ENCODE measurements at places on chromosomes 7 and 10.

GRCh38 chr10:24251547-24251946 lies 42.6 kb downstream of the KIAA1217 start:
- DNase-seq, result no peak

DNA sequence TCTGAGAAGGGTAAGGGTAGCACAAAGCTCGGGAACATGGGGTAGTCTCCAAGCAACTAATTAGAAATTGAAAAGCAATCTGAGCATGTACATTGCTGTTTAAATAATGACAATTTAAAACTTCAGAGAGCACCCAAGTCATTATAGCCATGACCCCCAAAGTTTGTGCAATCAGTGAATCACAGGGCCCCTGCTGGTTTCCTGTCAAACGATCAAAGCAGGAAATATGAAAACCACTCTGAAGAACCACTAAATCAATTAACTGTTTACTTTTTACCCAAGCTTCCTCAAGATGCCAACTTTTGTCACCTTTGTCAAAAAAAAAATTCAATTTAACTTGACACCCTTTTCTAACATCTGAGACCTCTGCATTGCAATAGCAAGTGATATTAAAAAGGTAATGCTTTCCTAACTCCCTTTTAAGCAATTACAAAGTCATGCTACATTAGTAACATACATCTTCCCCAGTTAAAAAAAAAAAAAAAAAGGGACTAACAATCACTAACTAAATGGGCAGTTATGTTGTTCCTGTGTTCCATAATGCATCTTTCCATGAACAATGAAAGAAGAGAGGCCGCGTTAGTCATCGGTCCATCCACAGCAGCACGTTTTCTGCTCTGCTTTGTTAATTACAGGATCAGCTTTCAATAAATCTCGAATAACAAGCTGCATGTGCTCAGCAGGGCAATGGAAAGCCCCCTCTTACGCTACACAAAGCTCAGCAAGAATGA lies 80.6 kb downstream of the ETV1 start:
- no peak for DNase-seq

DNA sequence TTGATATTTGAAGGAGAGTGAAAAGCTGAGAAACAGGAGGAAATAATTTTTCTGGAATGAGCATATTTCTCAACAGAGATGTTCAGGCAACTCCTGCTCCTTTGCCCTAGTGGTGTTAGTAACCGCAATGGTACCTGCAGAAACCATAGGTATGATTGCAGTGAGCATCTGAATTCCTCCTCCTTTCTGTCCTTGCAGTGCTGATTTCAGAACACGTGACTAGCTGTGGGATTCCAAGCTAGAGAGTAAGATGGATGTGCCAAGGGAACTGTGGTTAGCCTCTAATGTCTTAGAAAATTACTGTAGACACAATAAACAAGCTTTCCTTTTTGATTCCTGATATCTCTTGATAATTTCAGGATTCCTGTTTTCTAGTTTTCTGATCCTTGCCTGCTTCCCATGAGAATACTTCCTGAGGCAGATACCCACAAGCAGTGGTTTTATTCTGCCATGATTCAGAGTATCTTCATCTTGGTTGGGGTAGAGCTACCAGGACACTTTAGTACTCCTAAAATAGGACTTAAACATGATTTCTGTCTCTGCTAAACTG lies 27.5 kb downstream of the LRGUK start:
- DNase-seq, result no peak

DNA sequence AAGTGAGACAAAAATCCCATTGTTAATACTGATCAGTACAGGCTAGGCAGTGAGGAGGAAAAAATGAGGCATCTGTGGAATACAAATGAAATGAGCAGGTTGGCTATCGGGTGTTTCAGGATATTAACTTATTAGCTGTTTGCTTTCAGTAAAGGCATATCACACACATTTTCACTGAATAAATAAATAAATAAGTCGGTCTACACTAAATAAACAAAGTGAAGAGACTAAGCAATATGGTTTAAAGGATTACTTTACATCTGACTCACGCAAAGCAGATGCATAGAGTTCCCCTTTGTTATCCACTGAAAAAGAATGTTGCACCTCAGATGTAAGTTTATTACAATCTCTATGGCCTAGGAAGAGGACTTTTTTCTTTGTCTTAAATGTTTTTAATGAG lies 6.3 kb upstream of the SEMA3A start:
- no peak for DNase-seq

DNA sequence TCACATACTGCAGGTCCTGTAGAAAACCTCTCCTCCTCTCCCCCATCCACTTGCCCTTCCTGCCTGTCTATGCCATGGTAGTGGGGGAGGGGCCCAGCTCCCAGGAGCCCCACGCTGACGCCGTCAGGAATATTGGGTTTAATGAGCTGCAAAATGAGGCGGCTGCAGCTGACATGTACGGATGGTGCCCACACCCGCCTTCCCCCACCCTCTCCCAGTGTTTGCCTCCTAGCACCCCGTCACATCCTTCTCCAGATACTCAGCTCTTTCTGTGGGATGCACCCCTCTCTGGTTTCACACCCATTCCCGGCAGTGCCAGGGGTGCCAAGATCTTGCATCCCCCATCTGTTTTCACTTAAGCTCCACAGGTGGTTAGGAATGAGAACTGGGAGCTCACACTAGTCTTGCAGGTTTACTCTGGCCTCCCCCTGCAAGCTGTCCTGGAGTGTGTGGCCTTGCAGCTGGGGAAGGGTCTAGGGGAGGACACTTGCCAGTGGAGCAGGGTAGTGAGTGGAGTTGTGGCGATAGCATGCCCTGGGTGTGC lies 26.1 kb downstream of the GBX1 start:
- DNase-seq, result no peak

DNA sequence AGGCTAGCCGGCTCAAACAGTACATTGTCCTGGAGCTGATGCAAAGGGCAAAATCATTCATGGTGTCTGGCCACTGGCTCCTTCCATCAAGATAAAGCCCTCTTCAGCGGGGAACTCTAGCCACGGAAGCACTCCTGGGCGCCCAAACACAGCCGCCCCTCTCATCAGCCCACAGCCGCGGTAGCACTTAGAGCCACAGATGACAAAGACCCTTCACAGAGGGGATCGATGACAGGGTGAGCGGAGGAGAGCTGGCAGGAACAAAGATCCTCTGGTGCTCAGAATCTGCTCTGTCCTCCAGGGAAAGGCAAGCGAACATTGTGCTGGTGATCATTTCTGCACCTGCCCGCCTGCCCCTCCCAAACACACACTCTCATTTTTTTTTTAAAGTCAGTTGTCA lies 222.2 kb upstream of the NRP1 start:
- no peak for DNase-seq

DNA sequence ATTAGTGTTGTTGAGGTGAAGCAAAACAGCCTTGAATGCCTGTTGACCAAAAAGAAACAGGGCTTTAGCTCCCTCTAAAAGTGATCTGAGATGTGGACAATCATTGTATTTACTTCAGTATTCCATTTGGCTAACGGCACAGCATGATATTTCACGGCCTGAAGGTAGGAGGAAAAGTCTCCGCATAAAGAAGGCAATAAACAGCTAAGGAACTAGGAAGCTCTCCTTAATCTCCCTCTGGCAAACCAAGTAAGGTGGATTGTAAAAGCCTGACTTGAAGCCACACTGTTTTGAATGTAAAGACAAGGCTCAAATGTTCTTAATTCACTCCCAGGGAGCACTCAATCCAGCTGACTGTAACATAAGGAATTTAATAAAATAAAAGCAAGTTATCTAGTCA lies 160.0 kb upstream of the ZNF804B start:
- DNase-seq, result no peak

DNA sequence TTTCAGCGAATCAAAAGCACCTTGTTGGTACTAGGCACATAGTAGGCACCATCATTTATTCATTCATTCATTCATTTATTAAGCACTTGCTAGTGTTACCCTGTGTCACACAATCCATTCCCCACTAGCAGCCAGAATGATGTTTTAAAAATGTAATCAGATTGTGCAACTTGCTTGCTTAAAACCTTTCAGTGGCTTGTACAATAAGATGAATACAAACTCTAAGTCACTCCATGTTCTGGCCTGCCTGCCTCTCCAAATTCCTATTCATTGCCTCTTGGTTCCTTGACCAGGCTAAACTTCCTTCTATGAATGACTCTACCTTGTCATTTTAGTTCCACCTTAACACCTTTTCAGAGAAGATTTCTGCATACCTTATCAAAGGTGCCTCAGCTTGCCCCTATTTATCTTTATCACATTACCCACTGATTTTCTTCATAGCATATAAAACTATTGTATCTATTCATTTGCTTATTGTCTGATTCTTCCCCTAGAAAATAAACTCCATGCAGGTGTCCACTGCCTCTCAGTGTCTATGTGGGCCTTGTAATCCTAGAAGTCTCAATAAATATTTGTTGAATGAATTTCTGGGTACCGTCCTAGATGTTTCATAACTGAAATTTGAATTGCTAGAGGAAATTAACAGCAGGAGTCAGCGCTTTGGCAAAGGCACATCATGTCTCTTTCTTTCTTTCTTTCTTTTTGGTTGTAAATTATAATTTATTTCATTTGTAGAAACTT lies 169.5 kb downstream of the TMEM26 start:
- no peak for DNase-seq

GRCh38 chr10:62853710-62854109 lies 37.5 kb upstream of the EGR2 start:
- no peak for DNase-seq

DNA sequence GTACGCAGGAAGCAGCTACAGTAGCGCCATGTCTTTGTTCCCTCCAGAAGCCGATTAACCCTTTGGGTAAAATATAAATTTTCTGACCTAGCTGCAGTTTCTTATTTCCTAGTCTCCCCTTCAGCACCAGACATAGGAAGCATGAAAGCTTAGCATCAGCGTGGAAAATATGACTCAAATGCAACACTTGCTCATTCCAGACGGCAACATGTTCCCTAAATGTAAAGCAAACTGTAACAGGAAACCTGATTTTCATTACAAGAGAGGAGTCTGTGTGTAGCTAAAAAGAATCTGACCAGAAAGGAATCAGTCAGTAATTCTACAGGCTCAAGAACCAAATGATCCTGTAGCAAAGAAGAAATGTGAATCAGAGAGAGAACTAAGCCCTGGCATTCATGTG lies 219.2 kb downstream of the C7orf25 start:
- no peak for DNase-seq

DNA sequence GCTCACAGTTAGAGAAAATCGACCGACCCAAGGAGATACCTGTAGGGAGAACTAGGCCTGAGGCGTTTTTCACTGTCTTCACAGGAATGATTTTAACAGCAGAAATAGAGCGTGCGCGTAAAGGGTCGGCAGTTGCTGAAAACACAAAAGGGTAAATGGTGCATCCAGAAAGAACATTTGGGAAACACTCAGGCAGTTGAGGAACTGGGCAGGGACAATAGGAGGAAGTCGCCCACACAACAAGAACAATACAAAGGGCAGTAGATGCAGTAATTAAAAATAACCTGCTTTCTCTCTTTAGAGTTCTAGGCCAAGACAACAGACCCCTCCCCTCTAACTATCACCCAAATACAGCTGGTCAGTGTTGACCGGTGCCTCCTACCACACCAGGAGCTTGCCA lies 126.6 kb downstream of the SORBS1 start:
- no peak for DNase-seq

GRCh38 chr7:362402-363096 lies 72.6 kb downstream of the FOXL3 start:
- no peak for DNase-seq

DNA sequence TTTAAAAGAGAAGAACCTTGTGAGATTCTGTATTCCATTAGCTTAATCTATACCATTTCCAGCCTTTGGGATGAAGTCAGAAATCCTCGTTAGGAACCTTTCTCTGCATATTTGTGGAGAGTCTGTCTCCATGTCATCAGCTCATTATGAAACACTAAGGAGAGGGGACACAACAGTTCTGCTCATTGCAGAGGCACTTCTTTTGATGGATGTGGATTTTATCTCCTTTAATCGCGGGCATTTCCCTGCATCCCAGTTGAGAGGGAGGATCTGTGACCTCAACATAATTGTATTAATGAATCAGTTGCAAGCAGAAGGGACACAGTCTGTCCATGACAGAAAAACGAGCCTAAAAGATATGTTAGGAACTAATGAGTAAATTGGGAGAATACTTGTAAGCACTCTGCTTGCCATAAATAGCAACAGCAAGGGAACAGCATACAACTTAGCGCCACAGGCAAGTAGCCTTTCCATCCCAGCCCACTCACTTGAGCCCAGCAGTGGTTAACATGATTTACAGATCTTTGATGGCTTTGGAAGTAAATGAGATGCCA lies 37.9 kb downstream of the SORCS1 start:
- no peak for DNase-seq

DNA sequence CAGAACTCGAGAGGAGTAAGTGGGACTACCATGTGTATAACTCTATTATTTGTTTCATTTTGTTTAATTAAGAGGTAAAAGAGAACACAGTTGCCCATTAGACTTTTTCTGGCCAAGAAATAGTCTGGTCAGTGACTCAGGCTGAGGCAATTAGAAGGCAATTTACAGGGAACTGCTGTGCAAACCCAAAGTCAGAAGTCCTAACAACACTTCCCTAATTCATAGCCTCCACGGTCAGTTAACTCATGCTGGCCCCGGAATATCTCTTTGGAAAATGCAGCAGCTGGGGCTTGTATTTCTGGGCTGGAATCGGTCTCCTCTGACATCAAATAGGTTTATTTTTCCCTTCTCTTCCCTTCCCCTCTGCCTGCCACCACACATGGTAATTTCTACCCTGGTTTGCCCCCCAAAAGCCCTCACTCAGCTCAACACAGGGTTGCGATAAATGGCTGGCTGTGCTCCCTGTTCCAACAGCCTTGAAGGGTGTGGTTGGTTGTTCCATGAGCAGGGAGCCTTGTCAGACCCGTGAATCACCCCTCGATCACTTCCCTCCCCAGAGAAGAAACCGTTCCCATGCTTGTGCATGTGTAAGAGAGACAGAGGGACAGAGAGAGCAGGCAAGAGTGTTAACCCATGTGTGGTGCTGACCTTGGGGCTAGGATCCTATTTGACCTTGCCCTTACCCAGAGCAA lies 5.3 kb downstream of the SH3PXD2A start:
- peak; percentile 63 for DNase-seq

- no peak for DNase-seq
These were observed 173.9 kb downstream of the PPP1R17 start for GRCh38 chr7:31860925-31861324.

DNA sequence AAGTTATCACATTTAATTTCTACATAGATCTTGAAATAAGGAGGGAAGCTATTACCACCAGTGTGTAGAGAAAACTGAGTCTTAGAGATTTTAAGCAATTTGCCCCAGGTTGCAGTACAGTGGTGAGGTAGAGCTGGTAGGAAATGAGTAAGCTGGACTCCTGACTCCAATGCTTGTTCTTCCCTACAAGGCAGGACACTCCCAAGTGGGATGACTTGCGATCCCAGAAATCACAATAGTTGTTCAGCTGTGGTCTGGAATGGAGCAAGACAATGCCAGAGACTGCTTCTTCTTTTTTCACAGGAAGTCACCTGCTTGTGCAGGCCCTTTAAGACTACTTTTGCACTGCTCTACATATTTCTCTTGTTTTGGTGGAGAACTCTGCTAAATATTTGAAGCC lies 327.2 kb upstream of the BMPER start:
- no peak for DNase-seq
